ENCODE measurements at places on chromosomes 1 and 21. TPM values are rescaled to one million over a fixed set of nuclear protein-coding genes. Genes with fewer than 3 reads are reported as not detected.

- DNase-seq: no peak
Measured at GRCh38 chr1:37055631-37056030, 21.3 kb upstream of the GRIK3 start.

DNA sequence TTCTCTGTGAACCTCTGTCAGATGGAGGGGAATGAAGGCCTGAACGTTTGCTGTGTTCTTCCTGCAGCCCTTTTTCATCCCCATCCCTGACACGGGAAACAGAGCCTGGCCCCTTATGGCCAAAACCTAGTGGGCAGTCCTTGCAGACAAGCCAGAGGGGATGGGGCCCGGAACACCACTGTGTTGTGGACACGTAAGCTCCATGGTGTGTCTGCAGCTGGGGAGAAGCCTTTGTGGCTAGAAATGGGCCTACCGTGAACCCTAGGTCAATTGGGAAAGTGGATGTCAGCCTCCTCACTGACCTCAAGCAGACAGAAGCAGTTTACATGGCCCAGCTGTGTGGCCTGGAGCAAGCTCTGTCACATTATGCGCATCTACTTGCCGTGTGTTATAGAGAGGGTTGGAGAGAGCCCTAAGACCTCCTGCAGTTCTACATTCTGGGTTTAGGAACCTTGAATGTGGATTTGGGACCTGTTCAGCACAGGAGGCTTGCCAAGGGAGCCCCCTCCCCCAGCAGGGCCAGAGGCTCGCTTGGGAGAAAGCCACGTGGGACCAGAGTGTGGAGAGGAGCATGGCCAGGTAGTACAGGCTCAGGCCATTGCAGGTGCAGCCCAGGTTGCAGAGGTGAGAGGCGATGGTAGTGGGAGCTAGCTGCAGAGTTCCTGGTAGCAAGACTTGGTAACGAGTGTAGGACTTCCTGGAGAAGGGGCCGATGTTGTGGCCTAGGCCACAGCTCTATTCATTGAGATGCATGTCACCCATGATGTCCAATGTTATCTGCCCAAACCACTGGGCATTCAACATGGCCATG lies 20.7 kb downstream of the PARS2 start:
- no peak for DNase-seq

The SDCCAG8 gene
- total RNA-seq: 16.5 TPM

The ALX3 gene
- not detected for total RNA-seq

DNA sequence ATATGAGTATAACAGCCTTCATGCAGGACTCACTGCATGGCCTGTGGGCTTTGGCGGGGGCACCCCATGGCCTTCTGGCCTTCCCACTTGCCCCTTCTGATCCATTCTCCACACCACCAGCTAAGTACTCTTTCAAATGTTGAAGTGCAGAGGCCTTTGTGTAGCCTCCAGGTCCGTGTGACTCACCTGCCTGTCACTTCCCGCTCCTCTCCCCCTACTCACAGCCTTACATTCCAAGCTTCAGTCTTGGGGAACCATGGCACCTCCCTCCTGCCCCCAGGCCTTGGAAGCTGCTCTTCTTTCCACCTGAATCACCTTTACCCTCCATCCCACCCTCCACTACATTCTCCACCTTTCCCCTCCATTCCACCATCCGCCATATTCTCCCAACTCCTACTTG lies 69.6 kb downstream of the PGM1 start:
- no peak for DNase-seq

GRCh38 chr1:168420177-168420576 lies 123.6 kb downstream of the XCL2 start:
- DNase-seq: no peak

The LMX1A gene
- total RNA-seq: not detected

DNA sequence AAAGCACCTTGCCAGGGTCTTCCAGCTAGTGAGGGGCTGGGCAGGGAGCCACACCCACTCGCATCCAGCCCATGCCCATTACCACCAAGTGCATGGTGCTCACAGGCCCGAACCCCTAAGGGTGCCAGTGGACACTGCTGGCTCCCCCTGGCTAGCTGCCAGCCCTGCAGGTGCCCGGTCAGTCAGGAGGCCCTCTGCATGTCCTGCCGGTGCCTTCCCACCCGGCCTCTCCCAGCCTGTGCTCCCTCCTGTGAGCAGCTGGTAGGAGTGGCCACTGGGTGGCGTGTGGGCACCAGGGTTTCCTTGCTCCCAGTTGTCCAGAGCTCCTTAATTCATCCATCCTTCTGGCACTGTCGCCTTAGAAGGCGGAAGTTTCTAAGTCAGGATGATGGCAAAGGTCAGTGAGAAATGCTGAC lies 33.4 kb downstream of the QSOX1 start:
- DNase-seq: peak; percentile 62

Data from Right ventricle myocardium superior (tissue), 1 donor.